ENCODE measurements at places on chromosomes 11 and 22.

DNA sequence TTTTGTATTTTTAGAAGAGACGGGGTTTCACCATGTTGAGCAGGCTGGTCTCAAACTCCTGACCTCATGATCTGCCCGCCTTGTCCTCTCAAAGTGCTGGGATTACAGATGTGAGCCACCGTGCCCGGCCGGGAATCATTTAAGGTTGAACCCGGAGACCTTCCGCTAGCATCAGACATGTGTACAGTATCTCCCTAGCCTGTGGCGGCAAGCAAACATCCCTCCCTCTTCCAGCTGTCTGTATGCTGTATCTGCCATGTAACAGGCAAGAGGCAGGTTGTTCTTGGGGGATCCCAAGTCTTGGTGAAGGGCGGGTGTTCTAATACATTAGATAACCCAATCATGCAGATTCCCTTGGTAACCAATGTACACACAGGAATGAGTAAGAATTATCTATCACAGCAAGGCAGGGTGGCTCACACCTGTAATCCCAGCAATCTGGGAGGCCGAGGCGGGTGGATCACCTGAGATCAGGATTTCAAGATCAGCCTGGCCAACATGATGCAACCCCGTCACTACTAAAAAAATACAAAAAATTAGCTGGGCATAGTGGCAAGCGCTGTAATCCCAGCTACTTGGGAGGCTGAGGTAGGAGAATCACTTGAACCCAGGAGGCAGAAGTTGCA lies 58.1 kb upstream of the RBFOX2 start:
- DNase-seq, result no peak

DNA sequence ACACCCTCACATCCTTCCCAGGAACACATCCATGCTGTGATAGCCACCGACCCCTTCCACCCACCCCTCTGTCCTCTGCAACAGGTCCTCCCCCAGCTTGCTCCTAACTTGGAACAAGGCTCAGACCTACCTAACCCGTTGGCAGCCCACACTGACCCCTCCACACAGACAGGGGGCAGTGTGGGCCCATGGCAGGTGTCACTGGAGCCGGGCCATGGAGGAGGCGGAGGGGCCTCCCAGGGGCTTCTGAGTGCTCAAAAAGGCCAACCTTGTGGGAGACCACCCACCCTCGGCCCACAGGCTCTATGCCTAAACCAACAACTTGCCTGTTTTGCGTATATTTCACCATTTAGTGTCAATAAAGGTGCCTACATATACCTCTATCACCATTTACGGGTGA lies 57.0 kb downstream of the CERK start:
- no peak for DNase-seq

DNA sequence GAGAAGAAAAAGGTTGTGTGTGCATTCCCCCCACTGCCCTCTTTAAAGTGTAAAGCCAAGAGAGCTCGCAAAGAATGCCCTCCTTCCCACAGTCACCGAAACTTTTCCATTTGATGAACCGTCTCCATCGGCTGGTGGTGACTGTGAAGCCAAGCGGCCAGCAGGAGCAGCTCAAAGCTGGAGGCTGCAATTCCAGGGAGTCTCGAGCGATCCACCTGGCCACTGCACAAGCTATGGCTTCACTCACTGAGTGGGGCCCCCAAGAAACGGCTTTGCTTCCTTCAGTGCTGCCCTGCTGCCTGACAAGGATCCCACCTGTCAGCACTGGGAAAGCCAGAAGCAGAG lies 117.7 kb downstream of the ABTB2 start:
- DNase-seq, result no peak

- DNase-seq, result peak; percentile 66
Measured at GRCh38 chr11:124801014-124801413, 808 bp upstream of the MSANTD2 start.

DNA sequence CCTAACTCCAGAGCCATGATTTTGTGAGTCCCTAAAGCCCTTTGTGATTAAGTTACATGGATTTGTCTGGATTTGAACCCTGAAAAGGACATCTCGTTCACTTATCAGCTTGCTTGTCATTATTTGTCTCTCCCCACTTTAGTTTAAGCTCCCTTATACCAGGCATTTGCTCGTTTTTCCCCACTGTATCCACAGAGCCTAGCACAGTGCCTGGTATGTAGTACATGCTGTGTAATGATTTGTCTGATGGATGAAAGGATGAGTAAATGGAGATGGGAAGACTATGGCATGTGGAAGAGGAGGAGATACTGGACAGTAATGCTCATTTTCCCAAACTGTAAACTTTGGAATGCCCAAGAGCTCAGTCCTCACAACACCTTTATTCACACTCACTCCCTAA lies 9.2 kb upstream of the MCHR1 start:
- DNase-seq, result no peak

DNA sequence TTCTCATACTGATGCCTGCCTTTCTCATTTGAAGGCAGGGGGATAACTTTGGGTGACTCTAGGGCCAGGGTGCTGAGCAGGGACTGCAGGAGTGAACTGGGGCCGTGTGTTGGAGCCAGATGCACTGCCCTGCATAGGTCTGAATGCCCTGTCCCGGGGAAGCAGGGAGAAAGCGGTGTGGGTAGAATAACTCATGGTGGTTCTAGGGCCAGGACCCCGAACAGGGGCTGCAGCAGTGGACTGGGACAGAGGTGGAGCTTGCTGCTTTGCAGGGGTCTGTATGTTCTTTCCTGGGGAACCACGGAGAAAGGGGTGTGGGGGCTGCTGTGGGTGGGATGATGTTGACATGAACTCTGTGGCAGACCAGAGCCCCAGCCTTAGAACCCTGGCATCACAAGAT lies 52.9 kb downstream of the GAB4 start:
- DNase-seq, result no peak

DNA sequence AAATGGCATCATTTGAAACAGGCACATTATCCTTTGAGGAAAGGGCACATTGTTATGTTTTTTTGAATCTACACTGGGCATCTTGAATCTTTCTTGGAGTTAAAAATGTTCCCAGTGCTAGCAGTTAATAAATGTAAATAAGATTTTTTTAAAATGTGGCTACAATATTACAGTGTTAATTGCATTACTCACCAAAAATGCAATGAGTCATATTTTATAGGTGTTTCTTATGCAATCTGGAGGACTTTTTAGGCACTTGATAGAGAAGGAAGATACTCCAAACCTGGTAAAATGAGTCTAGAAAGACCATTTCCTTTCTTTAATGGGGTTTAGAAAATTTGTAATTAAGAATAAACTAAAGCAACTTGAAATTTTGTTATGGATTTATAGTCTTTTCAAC lies 238.0 kb downstream of the METTL15 start:
- peak; percentile 4 for DNase-seq

- DNase-seq, result peak; percentile 16
Measured at GRCh38 chr11:72380132-72380503, 54.2 kb downstream of the CLPB start.

GRCh38 chr11:66050581-66051231 lies 1.5 kb upstream of the SF3B2 start:
- DNase-seq, result no peak

GRCh38 chr11:19972091-19972490 lies 188.2 kb downstream of the DBX1 start:
- no peak for DNase-seq

DNA sequence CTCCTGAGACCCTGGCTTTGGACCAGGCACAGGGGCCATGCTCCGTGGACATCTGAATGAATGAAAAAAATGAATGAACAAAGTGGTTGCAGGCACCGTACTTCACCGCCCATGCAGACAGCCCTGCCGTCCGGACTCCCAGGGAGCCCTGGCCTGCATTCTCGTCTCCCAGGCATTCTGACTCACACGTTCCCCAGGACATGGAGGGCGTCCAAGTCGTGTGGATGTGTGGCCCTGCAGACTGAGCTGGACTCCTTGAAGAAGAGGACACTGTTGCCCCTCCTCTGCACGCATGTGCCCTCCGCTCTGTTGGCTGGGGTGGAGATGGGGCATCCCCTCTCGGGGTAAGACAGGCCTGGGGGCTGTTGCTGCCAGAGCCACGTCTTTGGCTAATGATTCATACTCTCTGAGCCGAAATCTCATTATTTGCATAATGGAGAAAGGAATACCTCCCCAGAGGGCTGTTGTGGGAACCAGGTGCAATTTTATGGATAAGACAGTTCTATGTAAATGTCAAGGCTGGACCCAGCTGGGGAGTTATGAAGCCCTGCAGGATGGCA lies 49.7 kb downstream of the RTL6 start:
- peak; percentile 97 for DNase-seq

DNA sequence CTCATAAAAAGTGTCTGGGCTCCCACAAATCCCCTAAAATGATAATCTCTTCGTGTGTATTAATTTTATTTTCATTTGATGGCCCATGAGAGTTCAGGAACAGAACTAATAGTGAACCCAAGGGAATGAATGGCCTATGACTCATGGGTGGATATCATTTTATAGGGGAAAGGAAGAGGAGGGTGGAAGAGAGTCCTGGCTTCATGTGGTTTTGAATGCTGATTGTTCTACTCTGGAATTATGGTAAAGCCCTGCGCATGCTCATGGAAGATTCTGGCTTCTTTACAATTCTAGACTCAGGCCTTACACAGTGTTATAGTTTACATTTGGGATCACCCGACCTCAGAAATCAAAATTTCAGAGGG lies 35.2 kb downstream of the MAML2 start:
- peak; percentile 94 for DNase-seq

- DNase-seq, result no peak
Measured at GRCh38 chr11:2272228-2272945, 2.0 kb upstream of the ASCL2 start.

- DNase-seq, result no peak
Measured at GRCh38 chr22:24965822-24966626, 13.5 kb downstream of the KIAA1671 start.

GRCh38 chr22:42090596-42091454 lies at the start of gene NDUFA6:
Gene NDUFA6, minus strand, starts transcription at chr22:42090772. Its CDS starts 28 bp downstream, at chr22:42090744.
- DNase-seq, result peak; percentile 98

DNA sequence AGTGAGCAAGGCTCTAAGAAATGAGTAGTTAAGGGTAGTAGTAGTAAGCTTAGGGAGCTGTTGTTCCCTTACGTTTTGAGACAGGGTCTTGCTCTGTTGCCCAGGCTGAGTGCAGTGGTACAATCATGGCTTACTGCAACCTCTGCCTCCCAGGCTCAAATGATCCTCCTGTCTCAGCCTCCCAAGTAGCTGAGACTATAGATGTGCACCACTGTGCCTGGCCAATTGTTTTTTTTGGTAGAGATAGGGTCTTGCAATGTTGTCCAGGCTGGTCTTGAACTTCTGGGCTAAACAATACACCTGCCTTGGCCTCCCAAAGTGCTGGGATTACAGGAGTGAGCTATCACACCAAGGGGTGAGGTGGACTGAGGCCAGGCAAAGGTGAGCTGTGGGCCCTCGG lies 10.0 kb downstream of the SMIM38 start:
- DNase-seq, result no peak

DNA sequence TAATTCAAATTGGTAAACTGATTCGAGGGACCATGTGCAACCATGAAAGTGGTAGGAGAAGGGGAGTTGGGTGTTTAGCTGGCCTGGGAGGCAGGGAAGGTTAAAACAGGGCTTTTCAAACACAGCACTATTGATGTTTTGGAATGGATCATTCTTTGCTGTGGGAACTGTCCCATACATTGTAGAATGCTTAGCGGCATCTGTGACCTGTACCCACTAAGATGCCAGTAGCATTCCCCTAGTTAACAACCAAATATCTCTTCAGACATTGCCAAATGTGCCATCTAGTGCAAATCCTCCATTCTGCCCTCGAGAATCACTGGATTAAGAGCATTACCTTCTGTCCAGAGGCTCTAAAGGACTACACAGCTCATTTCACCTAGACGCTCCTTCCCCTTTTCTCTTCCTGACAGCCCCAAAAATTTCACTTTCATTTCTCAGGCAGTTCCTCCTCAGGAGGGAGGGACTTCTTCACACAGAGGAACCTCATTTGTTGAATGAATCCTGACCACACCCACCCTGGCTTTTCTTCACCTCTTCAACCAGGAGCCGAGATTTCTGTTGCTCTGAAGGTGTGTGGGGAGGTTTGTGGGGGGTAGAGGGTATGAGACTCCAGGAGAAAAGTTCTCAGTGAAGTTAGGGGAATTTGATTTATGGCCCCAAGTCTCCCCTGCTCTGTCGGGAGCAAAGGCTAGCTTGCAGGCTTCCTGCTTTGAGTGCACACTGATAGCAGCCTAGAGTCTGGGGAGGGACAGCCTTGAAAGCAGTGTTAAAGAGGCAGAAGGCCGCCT lies at the start of gene TRIM34:
Gene TRIM34 (plus strand): TSS at position 513 of the 791 bp plus-strand sequence. CDS start 7,331 bp downstream, outside the sequence.
- peak; percentile 66 for DNase-seq

DNA sequence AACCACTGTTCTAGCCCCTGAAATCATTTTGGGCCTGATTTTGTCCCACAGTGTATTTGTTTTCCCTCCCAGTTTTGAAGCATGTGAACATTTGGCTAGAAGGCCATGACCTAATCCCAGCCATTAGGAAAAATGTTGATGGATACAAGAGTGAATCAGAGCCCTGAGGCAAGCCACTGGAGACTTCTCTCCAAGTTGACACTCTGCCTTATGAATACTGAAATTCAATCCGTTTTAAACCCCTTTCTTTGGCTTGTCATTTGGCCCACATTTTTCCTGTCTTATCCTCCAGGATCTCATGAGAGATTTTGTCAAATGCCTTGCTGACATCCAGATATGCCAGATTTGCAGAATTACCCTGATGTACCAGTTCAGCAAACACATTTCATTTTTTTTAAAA lies 158.8 kb downstream of the FAT3 start:
- DNase-seq, result peak; percentile 76

GRCh38 chr11:73980001-73980961 lies 2.4 kb downstream of the UCP2 start:
- peak; percentile 17 for DNase-seq

GRCh38 chr11:113147249-113147648 lies 167.1 kb upstream of the TTC12 start:
- no peak for DNase-seq

DNA sequence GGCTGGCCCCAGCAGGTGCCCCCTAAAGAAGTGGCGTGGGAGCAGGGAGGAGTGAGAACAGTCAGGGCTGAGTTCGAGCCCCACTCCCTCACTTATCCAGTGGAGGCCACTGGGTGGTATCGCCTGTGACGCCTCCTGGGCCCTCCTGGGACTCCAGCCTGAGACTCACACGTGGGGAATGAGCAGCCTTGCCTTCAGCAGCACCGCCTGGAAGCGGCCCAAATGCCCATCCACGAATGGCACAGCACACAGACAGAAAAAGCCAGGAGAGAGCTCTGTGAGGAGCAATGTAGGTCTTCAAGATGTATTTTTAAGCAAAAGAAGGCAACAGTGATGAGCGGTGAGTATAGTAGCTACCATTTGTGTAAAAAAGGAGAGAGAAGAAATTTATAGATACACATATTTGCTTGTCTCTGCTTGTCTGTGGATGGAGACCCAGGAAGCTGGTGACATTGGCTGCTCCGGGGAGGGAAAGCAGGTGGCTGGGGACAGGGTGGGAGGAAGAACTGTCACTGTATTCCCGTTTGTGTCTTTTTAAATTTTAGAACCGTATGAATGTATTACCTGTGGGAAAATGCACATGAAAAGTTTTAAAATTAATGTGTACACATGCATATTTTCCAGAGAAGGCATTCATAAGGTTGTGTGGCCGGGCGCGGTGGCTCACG lies 13.2 kb downstream of the KCNJ4 start:
- DNase-seq, result no peak

GRCh38 chr22:36182857-36183256 lies 18.8 kb downstream of the APOL4 start:
- no peak for DNase-seq

GRCh38 chr11:86773513-86774252 lies 26.7 kb upstream of the PRSS23 start:
- DNase-seq, result no peak

- peak; percentile 52 for DNase-seq
Measured at GRCh38 chr11:108496643-108497256, 1.4 kb downstream of the POGLUT3 start.

GRCh38 chr22:48076008-48076407 lies 1313.6 kb downstream of the TBC1D22A start:
- DNase-seq, result no peak

GRCh38 chr22:18088825-18089568 lies 11.2 kb downstream of the PEX26 start:
- DNase-seq, result no peak

GRCh38 chr11:101617735-101618332 lies 34.0 kb upstream of the TRPC6 start:
- DNase-seq, result no peak

Data from fibroblast of lung (primary cell).